B cell (primary cell): ENCODE measurements at places on chromosomes 2 and 18. TPM values are rescaled to one million over a fixed set of nuclear protein-coding genes. Genes with fewer than 3 reads are reported as not detected.

- no peak overlapping the region for H3K4me3 ChIP-seq
- peaks cover 23% of the 10 kb centered on the region for H3K4me1 ChIP-seq
- DNase-seq = no peak
- no peaks in the 10 kb centered on the region for H3K36me3 ChIP-seq
- no peaks in the 10 kb centered on the region for H3K27me3 ChIP-seq
Observed at GRCh38 chr18:79068341-79068936, 755 bp upstream of the ATP9B start.

DNA sequence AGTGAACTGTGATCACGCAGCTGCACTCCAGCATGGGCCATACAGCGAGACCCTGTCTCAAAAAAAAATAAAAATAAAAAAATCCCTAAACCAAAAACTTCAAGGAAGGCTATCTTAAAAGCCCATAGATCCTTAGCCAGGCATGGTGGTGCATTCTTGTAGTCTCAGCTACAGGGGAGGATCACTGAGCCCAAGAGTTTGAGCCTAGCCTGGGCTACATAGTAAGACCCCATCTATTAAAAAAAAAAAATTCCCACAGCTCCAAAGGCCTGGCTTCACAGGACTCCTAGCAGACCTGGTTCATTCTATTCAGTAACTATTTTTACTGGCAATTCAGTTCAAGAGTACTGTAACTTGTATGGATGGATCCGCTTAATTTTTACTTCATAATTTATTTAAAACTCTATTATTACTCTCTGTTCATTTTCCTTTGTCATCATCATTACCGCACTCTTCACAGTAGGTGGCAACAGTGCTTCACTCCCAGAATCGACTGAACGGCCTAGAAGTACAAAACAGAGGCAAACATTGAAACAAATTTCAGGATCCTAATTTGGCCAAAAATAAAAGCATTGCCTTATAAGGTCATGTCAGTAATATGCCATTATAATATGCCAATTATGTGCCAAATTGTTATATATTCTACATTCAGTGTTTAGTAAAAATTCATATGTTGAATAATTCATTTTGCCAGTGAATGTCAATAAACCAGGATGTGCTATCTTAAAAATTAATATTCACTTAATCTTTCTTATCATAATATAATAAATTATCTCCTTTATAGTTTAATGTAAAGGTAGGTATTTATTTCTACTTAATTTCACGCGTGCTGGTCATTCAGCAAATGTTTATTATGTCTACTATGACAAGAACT, 14.3 kb upstream of the STAM2 start:
- DNase-seq = peak; percentile 47
- no peak overlapping the region for H3K27ac ChIP-seq
- H3K4me3 ChIP-seq = no peak overlapping the region
- peaks cover 6% of the 10 kb centered on the region for H3K27me3 ChIP-seq
- no peaks in the 10 kb centered on the region for H3K4me1 ChIP-seq

DNA sequence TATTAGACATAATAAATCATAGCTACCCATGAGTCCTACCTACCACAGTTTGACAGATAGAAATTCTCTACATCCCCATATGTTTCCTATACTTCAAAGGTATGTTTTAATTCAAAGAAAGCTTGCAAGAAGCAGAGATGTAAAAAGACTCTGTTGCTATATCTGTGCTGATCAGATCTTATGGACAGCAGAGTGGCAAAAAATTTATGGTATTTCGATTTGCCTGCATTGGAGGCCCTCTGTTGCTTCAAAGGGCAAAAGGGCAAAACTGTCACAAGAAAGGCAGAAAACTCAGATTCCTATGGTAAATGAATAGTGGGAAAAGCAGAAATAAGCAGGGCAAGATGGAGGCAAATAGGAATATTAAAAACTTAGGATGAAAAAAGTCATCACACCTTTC, 447.8 kb upstream of the SPHKAP start:
- no peaks in the 10 kb centered on the region for H3K36me3 ChIP-seq
- H3K4me3 ChIP-seq = no peak overlapping the region
- no peak for DNase-seq
- H3K27ac ChIP-seq = no peak overlapping the region

DNA sequence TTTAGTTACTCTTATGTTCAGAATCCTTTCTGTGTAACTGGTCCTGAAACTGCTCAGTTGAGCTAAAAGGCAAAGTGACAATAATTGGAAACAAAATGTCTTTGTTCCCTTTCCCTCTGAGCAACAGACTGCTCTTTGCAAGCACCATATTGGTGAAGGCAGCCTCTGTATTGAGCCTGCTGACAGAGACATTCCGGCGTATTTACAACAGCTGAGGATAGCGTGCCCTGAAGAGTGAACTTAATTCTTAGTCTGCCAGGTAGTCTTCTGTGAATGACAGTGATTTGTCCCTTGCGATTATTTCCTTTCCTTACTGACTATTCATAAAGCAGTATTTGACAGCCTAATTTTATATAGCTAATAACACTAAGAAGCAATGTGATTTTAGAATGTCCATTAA, 239.1 kb downstream of the CPS1 start:
- H3K27ac ChIP-seq = no peak overlapping the region
- no peaks in the 10 kb centered on the region for H3K36me3 ChIP-seq
- H3K4me1 ChIP-seq = no peaks in the 10 kb centered on the region

- no peaks in the 10 kb centered on the region for H3K4me1 ChIP-seq
- no peaks in the 10 kb centered on the region for H3K36me3 ChIP-seq
- no peak overlapping the region for H3K4me3 ChIP-seq
- H3K27ac ChIP-seq = no peak overlapping the region
- DNase-seq = no peak
Observed at GRCh38 chr2:198097630-198098029, 293.2 kb downstream of the PLCL1 start.

The ABHD3 gene
- polyA plus RNA-seq = 24.7 and 43.6 TPM in 2 replicates

The DNAJC5G gene
- polyA plus RNA-seq = not detected in 2 replicates

The ALS2 gene
- 1.4 and 3.8 TPM in 2 replicates for polyA plus RNA-seq

The SH3RF3 gene
- polyA plus RNA-seq = 0.32 and 1.2 TPM in 2 replicates

The SCYGR1 gene
- not detected in 2 replicates for polyA plus RNA-seq
